ENCODE measurements at places on chromosomes 11 and 22.

DNA sequence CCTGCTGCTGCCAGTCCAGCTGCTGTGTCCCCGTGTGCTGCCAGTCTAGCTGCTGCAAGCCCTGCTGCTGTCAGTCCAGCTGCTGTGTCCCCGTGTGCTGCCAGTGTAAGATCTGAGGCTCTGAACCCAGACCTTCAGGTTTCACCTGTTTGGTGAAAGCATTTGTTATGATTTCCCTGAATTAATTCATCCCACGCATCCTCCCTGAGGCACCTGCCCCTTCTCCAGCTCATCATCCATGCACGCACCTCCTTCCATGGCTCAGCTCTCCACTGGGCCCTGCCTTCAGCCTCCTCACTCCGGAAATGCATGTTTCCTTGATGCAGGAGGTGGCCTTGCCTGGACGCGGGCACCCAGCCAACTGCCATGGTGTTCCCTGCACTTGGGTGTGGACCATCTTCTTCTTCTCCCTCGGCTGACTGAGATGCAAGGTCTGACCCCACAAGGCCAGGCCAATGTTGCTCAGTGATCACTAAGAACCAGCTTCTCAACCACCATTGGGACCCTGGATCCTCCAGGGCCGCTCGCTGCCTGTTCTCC is 788 bp downstream of the KRTAP5-10 start:
- ATAC-seq = no peak

DNA sequence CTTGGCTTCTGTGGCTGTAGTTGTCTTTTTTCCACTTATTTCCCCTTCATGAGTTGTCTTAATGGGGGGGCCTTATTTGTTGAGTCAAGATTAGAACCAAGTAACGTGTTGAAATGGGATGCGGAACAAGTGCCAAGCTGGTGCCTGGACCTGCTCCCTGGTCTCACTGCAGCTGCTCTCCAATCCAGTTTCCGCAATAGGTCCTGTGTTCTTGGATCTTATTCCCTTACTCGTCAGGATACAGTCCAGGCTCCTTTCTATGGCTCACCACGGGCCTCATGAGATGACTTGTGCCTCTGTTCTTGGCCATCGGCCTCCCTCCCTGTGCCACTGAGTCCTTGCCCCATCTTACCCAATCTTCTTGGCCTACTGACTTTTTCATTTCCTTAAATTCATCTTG is 159.6 kb upstream of the CADM1 start:
- ATAC-seq = no peak

- no peak for ATAC-seq
Observed at GRCh38 chr11:36729825-36730224, 131.8 kb upstream of the RAG2 start.

- peak; percentile 37 for ATAC-seq
Observed at GRCh38 chr22:17368554-17369438, 464 bp upstream of the CECR2 start.

GRCh38 chr11:13944911-13945425 is 17.6 kb upstream of the SPON1 start:
- no peak for ATAC-seq

GRCh38 chr11:91823252-91823830 is 401.3 kb upstream of the FAT3 start:
- ATAC-seq = no peak

DNA sequence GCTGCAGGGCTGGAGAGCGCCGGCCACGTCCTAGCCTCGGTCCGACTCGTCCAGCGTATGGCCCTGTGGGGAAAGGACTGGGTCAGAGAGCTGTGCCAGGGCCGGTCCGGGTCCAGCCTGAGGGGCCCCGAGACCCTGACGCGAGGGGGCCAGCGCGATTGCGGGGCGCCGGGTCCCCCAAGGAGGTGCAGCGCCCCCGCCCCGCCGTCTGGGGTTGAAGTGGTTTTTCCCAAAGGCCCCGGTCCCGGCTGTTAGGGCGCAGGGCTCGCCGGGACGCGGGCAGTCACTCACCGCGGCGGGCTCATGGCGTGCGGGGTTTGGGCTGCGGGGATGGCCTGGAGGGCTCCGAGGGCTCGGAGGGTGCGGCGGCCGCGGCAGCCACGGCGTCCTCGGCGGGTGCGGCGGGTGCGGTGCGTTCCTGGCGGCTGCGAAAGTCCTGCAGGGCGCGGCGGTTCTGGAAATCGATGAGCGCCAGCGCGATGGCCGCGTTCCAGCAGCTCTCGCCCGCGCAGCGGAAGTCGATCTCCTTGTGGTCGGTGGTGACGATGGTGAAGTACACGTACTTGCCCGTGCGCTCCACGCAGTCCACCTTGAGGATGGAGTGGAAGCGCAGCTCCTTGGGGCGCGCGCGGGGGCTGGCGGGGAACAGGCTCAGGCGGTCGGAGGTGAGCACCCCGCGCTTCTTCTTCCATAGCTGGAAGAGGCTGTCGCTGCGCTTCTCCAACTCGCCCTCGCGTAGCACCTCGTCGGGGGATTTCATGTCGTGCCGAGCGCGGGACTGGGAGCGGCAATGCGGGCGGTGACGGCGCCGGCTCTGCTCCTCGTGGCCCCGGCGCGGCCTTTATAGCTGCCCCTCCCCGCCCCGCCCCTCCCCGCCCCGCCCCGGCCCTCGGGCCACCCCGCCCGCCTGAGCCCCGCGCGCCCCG is at the start of gene PHLDA2:
PHLDA2 (minus strand) TSS at position 816 of the 926 bp plus-strand sequence; CDS start at position 760, 56 bp downstream.
- peak; percentile 9 for ATAC-seq

- ATAC-seq = no peak
Observed at GRCh38 chr11:73412308-73412707, 36.1 kb downstream of the RELT start.

GRCh38 chr22:22687638-22688500 is 43.5 kb downstream of the GGTLC2 start:
- ATAC-seq = peak; percentile 97

GRCh38 chr22:17098379-17098819 is 13.6 kb downstream of the IL17RA start:
- no peak for ATAC-seq

DNA sequence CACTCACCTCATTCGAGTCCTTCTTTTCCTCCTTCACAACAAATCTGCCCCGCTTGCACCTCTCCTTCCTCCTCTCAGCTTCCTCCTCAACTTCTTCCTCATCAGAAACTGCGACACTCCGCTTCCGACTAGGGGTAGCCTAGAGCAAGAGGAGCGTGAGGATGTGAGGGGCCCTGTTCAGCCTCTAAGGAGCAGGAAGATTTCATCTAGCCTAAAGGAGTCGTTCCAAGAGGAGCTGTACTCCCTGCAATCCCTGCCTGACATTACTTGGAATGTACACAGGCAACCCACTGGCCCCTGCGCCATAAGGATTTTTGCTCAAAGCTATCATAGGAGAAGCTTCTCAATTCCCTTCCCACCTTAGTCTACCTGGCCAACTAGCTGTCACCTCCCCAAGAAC is 34.5 kb downstream of the MORC2 start:
- ATAC-seq = no peak

DNA sequence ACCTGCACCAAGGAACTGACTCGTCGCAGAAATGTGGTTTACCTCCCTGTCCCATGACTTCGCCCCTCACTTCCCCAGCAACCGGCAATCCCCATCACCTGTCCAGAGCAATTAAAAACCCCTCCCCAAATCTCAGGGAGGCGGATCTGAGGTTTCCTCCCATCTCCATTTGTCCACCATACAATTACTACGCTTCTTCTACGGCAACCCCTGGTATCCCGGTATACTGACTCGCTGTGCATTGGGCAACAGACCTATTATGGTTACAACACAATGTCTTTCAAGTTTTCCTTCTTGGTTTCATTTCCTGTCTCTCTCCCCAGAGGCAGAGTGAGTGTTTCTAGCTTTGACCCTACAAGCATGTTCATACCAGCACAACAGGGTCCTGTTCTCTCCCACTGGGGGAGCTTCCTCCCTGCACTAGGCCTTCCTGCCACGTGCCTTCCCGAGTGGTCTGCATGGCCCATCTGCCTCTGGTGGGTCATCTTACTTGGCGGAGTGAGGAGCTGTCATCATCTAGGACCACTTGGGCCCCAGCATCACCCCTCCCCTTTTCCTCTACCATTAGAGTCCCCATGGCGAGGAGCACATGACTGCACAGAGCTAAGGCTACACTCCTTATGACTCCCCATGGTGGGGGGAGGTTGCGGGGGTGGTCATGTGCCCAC is 30.3 kb upstream of the NAP1L4 start:
- no peak for ATAC-seq

DNA sequence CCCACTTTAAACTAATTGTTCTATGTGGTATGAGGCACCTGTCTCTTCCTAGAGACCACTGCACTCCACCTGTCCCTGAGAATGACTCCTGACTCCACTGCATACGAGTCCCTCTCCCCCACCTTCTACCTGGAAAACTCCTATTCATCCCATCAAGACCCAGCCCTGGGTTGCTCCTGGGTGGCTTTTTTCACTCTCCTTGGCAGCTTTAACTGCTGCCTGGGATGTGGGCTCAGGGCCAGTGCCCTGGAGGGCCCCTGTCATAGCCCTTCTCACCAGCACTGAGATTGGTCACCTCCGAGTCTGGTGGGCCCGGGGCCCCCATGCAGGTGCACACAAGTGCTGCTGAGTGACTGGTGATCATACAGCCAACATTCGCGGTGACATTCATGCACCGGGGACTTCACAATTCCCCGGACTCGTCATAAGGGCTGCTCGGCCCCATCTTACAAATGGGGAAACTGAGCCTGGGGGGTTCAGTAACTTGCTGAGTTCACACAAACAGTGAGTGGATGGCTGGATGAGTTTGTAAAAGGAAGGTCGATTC is 25.9 kb upstream of the TOLLIP start:
- no peak for ATAC-seq

- no peak for ATAC-seq
Observed at GRCh38 chr11:73401217-73401923, 25.2 kb downstream of the RELT start.

DNA sequence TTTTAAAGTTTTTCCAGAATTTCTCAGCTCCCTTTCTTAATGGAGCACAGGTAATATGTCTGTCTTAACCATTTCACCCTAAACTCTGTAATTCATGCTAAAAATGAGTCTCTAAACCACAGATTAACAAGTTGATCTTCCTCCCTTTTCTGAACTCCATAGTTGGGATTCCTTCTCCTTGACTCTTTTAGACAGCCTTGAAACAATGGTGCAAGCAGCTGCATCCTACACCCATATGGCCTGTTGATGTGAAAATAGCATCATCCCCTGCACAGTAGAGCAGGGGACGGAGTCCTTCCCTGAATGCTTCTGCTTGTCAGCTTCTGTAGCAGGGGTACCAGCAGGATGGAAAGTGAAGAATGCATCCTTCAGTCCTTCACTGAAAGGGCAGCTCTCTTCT is 192.8 kb upstream of the SORL1-AS1 start:
- ATAC-seq = no peak

GRCh38 chr11:68342459-68343158 is 30.2 kb downstream of the LRP5 start:
- peak; percentile 19 for ATAC-seq

DNA sequence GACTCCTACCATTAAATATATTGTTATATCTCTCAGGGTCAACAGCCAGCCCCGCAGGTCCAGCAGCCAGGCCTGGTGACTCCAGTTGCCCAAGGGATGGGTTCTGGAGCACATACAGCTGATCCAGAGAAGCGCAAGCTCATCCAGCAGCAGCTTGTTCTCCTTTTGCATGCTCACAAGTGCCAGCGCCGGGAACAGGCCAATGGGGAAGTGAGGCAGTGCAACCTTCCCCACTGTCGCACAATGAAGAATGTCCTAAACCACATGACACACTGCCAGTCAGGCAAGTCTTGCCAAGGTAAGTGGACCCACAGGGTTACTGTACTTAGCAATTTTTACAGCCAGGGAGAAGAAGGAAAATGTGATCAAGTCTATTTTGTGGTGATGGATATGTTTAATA is 35.1 kb downstream of the EP300 start:
- ATAC-seq = no peak

GRCh38 chr11:62552485-62553079 is 6.0 kb upstream of the AHNAK start:
- no peak for ATAC-seq

DNA sequence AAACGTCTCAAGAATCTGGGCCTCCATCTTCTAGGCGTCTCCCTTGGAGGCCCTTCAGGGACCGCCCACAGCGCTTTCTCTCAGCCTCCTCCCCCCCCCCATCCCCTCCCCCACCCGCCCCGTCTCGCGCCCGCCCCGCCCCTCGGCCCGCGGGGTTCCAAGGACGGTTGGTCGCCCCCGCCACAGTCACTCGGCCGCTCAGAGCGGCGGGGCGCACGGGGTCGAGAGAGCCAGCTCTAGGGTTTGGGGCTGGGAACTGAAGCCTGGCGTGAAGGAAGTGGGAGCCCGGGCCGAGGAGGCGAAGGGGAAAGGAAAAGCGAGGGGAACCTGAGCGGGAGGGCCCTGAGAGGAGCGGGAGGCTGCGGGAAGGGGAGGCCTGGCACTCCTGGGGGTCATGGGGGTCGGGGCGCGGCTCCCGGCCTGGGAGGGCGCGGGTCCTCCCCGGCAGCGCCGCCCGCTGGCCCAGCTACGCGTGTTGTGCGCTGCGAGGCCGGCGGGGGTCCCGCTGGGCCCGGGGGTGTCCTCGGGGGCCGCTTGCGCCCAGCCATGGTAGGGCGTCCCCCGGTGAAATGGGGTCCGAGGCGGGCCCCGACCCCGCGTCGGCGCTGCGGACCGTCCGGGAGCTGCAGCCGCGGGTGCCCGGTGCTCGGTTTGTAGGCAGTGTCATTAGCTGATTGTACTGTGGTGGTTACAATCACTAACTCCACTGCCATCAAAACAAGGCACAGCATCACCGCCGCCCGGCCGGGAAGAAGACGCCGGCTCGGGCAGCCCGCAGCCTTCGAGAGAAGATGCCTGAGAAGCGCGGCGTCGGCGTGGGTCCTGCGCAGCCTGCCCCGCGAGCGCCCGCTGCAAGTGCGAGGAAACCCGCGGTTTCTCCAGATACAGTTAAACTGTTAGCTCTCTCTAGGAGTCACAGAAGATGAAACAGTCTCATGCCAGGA is at the start of gene BTG4:
BTG4 (minus strand) TSS at position 91 of the 944 bp plus-strand sequence. CDS start 13,610 bp downstream, outside the sequence.
- ATAC-seq = peak; percentile 30

DNA sequence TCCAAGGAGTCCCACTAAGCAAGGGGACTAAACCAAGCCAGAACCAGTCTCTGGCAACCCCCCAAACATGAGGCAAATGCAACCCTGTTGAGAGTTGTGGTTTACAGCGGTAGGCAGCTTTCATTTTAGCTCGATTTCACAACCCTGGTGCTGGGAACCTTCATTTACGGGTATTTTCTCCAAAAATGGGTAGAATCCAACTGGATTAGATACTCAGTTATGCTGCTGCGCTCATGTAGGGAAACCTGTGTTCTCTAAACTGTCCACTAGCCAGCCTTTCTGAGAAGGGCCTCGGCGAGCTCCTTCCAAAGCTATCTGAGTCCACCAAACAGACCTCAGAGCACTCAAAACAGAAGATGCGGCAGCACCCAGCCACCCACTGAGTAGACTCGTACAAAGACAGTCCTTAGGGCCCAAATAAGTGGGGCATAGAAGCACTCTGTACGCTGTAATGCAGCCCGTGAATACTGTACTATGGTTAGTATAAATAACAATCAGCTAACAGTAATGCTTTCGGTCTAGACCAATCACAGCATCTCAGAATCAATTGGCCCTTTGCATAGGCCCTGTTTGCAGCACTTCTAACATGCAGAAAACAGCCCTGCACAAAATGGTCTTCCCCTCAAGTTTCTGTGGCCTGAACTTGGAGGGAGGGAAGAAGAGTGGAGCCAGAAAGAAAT is 104.7 kb downstream of the ETS1 start:
- no peak for ATAC-seq

GRCh38 chr11:81420668-81421250 is 1312.9 kb downstream of the FAM181B start:
- ATAC-seq = no peak
